HEK293T (cell line): ENCODE measurements at places on chromosomes 5 and 9.

DNA sequence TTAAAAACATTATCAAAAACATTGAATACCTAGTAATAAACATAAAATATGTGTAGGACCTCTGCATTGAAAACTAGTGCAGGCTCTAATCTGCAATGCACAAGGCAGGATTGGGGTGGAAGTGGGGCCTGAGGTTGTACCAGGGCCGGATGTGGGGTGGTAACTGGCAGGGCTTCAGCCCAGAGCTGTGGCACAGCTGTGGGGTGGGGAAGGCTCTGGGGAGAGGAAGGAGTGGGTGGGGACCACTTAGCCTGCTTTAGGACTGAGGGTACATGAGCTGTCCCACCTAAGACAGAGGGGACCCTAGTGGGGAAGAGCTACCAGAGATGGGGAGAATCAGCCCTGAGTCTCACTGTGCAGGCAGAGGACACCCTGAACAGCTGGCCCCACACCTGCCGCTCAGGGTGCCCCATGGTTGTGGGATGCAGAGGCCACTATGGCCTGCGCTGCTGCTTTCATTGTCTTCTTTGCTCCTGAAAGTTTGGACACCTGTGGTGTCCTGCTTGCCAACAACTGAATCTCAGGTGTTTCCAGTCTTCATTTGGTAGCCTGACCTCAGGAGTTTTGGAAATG, 311.4 kb downstream of the TLE4 start:
- DNase-seq: no peak

DNA sequence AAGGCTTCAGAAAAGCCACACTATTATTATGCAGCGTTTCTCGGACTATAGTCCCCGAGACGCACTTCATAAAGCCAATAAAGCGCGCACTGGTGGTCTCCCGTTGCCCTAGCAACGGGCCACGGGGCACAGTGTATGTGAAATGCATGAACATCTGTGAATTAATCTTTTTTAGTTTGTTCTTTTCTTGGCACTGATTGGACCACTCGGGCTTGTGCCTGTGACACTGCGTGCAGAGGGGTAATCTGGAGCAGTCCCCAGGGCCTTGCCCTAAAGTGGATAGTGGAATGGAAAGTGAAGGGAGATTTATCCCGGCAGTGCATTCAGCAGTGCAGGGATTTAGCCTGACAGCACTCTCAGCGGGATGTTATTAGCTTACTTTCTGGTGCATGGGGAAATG, 92.1 kb downstream of the TLE4 start:
- peak; percentile 92 for DNase-seq

GRCh38 chr5:52947208-52947607, 41.9 kb upstream of the ITGA2 start:
- no peak for DNase-seq

DNA sequence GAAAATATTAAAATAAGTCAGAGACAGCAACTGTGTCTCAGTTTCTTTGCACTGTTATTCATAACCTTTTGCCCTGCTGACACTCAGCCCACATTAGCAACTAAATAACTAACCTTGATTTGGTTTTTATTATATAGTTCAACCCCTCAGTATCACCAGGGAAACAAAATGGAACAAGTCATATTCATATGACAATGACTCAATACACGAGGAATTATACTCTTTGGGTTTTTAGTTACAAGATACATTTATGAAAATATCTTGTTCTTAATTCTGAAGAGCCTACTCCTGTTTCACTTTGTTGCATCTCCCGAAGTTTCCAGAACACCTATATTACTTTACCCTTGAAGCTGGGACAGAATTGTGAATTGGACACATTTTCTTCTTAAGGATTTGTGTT, 845.4 kb downstream of the EFNA5 start:
- DNase-seq: no peak

DNA sequence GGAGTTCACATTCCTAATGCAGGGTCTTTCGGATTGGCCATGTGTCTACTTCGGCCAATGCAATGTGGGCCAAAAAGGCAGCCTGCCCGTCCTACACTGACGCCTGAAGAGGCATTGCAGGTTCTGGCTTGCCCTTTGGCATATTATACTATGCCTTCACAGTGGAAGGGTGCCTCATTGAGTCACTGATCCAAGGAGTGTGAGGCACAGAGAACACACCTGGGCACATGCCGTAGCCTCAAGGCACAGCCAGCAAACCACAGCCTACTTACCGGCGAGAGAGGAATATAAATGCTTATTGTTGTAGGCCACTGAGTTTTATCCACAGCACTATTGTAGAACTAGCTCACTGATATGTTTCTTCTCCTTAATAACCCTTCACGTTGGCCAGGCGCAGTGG, 409.6 kb downstream of the GADD45G start:
- no peak for DNase-seq
